ENCODE measurements at places on chromosomes 7 and 10. TPM values are rescaled to one million over a fixed set of nuclear protein-coding genes. Genes with fewer than 3 reads are reported as not detected.

Gene EPO
- 0.41 TPM for total RNA-seq

Gene NODAL
- 0.14 TPM for total RNA-seq

Gene CALY
- total RNA-seq, result not detected

Gene BUB3
- total RNA-seq, result 158 TPM

Gene EBLN1
- total RNA-seq, result not detected

Gene POU6F2
- not detected for total RNA-seq

Gene GJD4
- not detected for total RNA-seq

Gene MIOS
- total RNA-seq, result 20.8 TPM

Gene PPP1R17
- not detected for total RNA-seq

Gene OR2A1
- total RNA-seq, result not detected

Gene PDE1C
- 31.5 TPM for total RNA-seq

Gene CPA1
- total RNA-seq, result not detected

Gene MLXIPL
- 0.32 TPM for total RNA-seq

Gene OR6B1
- total RNA-seq, result not detected

Gene LHFPL3
- not detected for total RNA-seq

Gene CCDC172
- total RNA-seq, result not detected

Gene COMMD3
- 47.5 TPM for total RNA-seq

Gene CHRM2
- not detected for total RNA-seq

Gene AKR1C2
- total RNA-seq, result 8.6 TPM

Gene LIPJ
- not detected for total RNA-seq

Gene ADIRF
- 107 TPM for total RNA-seq

Gene CCDC146
- 1.7 TPM for total RNA-seq

Gene ZNF804B
- not detected for total RNA-seq

Gene PCDH15
- not detected for total RNA-seq

Gene ITGB1
- 897 TPM for total RNA-seq

Gene SMO
- total RNA-seq, result 10.9 TPM
